GM18507 (cell line): ENCODE measurements at places on chromosomes 2 and 18.

DNA sequence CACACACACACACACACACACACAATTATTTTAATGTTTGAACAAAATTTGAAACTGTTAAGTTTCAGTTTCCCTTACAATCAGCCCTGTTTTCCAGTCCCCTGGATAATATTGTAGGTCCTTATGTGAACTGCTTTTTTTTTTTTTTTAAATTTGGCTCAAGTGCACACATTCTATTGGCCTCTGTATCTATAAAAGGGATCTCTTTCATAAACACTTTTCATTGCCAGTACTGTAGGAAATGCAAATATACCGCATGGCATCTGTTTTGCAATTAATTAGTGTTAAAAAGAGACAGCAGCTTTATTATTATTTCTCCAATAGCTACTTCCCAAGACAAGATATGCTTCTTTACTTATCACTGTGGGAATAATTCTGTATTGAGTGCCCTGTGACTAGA lies 738.7 kb downstream of the EPHA4 start:
- no peak for DNase-seq

DNA sequence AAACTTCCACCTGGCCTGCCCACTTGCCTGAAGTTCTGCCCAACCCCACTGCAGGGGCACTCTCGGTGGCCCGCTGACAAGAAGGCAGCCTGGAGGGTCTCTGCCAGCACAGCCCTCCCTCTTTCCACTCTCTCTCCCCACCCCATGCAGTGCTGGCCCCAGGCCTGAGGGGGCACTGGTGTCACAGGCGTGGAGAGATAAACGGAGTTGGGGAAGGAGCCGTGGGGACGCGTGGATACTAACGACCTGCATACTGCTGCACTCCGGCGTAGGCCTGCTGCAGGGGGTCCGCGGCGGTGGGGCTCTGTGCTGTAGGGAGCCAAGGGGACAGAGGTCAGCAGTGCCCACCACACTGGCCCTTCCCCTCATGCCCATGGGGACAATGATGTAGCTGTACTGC lies 299.3 kb downstream of the CELF4 start:
- DNase-seq = no peak

- no peak for DNase-seq
Measured at GRCh38 chr2:77270433-77270832, 251.7 kb downstream of the LRRTM4 start.

GRCh38 chr18:6444466-6445228 lies 29.9 kb upstream of the L3MBTL4 start:
- no peak for DNase-seq

GRCh38 chr2:191382801-191383200 lies 137.6 kb downstream of the MYO1B start:
- DNase-seq = no peak

- peak; percentile 42 for DNase-seq
Measured at GRCh38 chr2:7037340-7038333, 120.4 kb downstream of the RNF144A start.

- no peak for DNase-seq
Measured at GRCh38 chr2:117523267-117523666, 291.2 kb upstream of the DDX18 start.

GRCh38 chr2:79832511-79833234 lies 319.8 kb downstream of the CTNNA2 start:
- DNase-seq = no peak

GRCh38 chr2:40259900-40260299 lies 192.0 kb downstream of the SLC8A1 start:
- DNase-seq = no peak

GRCh38 chr2:19140463-19141208 lies 217.8 kb downstream of the OSR1 start:
- DNase-seq = no peak

DNA sequence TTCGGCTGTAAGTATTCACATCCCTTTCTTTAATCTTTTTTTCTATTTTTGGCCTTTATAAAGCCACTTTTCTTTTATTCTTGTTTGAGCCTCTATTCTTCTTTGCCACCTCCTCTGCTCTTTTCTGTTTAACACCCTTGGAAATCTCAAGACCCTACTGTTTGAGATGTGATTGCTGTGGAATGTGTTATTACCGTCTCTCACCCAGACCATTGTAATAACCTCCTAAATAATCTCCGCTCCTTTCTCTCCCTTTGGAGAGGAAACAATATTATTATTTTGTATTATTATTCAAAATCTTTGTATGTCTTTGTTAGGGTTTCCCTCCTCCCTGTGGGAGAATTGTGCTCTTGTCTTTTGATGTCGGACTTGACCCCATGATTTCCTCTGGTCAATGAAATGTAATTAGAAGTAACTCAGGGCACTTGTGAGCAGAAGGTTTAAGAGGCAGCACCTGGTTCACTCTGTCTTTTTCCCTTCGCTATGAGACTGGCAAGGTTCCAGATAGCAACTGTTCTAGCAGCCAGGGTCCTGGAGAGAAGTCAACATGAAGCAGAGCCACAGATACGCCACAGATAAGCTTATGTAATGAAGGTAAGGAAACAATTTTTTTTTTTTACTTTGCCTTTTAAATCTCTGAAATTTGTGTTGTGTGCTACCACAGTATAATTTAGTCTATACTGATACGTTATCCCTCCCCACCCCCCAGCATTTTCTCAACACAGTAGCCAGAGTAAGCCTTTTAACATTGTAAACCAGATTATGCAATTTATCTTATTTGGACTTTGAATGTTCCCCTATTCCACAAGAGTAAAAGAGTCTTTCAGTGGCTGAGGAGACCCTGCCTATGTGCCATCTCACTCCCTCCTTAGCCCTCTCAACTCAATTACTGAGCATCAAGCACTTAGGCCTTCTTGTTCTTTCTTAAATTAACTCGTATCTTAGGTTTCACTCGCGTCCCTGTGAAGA lies 601.2 kb upstream of the ZNF804A start:
- DNase-seq = no peak

DNA sequence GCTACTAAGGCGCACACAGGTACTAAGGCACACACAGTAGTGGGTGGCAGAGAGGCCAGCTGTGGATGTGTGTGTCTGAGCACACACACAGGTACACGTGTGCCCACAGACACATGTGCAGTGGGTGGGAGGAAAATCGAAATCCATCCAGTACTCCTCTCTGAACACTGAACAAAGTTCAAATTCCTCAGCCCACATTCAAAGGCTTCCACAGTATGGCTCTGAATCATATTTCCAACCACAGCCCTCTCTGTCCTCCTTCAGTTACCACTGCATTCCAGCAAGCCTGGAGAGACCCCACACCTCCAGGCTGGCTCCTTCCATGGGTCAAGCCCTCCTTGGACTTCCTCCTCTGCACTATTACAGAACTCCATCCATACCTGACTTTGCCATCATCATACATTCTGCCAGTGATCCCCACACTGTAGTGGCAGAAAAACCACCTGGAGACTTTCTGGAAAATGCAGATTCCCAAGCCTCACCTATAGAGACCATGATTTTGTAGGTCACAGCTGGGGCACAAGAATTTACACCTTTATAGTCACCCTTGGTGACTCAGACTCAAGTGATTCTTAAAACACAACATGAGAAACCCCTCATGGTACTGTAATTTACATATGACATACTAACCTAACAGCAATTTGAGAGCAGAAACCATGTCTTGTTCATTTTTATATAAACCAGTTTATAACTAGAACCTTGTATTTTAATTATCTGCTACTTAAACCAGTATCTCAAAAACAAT lies 31.4 kb downstream of the EPG5 start:
- DNase-seq = no peak

DNA sequence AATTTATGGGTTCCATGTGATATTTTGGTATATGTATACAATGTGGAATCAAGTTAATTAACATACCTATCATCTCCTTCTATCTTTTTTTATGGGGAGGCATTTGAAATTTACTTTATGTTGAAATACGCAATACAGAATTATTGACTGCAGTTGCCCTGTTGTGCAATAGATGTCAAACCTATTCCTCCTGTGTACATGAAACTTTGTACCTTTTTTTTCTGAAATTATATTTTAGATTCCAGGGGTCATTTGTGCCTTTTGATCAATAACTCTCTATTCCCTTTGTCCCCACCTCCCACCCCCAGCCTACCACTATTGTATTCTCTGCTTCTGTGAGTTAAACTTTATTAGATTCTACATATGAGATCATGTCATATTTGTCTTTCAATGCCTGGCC lies 369.9 kb downstream of the FSIP2 start:
- DNase-seq = no peak

- DNase-seq = no peak
Measured at GRCh38 chr2:65043001-65043400, 13.2 kb upstream of the CEP68 start.

DNA sequence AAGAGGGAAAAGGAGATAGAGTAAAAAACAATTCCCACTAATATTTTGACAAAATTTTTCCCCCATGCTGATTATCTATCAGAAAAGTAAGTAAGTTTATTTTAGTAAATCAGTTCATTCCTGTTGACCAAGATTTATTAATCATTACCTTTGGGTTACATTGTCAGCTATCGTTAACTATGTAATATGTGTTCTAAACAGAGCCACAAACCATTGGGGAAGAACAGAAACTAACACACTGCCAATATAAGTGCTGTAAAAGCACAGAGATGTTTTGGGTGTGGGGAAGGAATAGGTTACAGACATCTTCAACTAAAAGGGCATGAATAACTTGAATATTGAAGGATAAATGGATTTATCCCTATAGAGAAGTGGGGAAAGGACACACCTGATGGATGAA lies 42.5 kb upstream of the ACADL start:
- no peak for DNase-seq

- no peak for DNase-seq
Measured at GRCh38 chr2:51995293-51995692, 963.4 kb upstream of the NRXN1 start.

GRCh38 chr2:167331636-167332232 lies 443.5 kb downstream of the XIRP2 start:
- no peak for DNase-seq

DNA sequence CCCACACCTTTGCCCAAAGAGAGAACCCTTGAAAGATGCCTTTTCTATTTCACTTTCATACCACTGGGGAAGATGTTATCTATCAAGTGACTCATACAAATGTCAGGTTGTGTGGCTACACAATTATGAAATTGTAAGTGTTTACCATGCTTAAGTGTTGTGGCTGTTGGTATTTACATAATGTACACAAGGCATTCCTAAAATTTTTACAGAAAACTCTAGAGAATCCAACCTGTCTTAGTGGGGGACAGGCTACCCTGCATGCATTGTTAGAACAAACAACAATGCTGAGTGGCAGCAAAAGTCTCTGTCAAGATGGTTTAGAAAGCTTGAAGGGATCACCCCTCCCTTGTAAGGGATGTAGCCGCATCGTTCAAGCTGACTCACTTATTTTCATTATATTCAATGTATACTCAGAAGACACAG lies 5.5 kb upstream of the MGAT4A start:
- DNase-seq = no peak

GRCh38 chr18:28439870-28440269 lies 262.9 kb upstream of the CDH2 start:
- no peak for DNase-seq

DNA sequence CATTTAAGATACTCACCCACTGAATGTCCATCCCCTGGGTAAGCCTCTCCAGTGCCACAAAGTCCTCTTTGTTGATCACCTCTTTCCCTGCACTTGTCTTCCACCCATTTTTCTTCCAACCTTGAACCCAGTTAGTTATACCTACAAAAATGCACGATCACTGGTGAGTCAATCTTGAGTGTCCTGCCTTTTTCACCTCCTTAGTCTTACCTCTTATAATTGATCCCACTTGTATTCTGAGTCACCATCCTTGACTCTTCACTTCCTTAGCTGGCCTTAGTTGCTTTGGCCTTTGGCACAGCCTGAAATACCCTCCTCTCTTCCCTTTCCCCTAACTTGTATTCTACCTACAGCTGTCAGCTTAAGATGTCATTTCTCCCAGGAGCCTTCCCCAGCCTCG lies 10.2 kb downstream of the RNASEH1 start:
- no peak for DNase-seq

GRCh38 chr2:8684540-8684877 lies 2.7 kb downstream of the ID2 start:
- DNase-seq = no peak

DNA sequence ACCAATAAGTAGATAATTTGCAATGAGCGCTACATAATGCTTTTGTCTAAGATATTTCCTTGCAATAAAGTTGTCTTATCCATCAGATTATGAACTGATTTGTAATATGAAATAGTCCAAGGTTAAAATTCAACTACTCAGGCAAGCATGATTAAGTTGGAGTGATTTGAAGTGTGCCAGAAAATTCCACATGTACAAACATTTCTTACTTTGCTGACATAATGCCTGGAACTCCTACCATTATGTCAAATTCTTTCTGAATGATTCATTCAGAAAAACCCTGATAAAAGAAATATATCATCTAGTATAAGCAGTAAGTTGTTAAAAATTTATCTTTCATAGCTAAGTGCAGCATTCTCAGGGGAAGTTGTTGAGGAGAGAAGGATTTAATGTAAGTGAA lies 87.3 kb downstream of the CBLN2 start:
- DNase-seq = no peak

GRCh38 chr2:72129681-72130340 lies 17.9 kb downstream of the CYP26B1 start:
- no peak for DNase-seq

- no peak for DNase-seq
Measured at GRCh38 chr18:7233134-7233810, 2.4 kb downstream of the LRRC30 start.

- no peak for DNase-seq
Measured at GRCh38 chr2:232502511-232502910, 14.9 kb upstream of the ECEL1 start.

DNA sequence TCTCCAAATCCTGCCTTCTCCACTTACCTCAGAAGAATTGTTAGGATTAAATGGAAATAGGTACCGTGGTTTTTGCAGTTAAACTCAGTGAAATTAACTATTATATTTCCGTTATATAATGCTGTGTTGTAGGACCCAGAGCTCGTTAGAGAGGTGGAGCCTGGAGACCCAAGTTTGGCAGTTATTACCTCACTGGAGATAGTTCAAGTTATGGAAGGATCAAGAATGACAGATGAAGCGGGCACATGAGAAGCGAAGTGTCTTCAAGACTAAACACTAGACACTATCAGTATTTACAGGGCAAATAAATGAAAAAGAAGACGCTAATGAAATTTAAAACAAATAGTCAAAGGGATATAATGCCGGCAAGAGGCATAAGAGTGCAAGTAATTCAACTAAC lies 866 bp downstream of the CWC22 start:
- no peak for DNase-seq

- DNase-seq = no peak
Measured at GRCh38 chr2:130951018-130951417, 114.3 kb downstream of the ARHGEF4 start.

DNA sequence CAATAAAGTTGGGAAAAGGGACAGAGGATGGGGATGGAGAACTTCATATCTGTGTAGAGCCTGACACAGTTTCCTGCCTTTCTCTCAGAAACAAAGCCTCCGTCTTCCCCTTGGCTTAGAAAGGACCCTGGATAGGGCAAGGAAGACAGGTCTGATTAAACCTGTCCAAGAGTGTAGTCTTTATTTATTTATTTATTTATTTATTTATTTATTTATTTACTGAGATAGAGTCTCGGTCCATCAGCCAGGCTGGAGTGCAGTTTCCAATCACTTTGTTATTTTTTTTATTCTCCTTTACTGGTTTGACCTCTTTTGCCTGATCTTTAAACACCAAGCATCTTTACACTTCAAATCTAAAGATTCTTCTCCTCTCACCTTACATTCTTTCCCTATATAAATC lies 10.3 kb downstream of the CCL20 start:
- no peak for DNase-seq

- no peak for DNase-seq
Measured at GRCh38 chr2:71886241-71886640, 261.4 kb downstream of the CYP26B1 start.
